ENCODE measurements at places on chromosomes 7 and 10.

- peak; percentile 28 for DNase-seq
Observed at GRCh38 chr10:74923556-74923955, 97.2 kb downstream of the KAT6B start.

DNA sequence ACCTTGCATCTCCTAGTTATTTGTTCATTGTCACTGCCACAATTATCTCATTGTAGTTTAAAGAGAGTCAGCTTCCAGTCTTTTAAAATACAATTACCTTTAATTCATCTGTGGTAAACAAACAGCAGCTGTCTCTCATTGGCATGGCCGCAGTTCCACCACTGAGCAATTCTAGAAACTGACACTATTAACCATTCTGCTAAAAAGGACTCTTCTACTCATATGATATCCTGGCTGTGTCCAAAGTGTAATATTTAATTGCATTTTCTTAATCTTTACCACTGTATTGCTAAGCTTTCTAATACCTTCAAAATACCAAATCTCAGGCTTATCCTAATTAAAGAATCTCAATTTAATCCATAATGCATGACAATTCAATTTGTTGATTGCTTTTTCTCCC, 639.0 kb downstream of the AUTS2 start:
- no peak for DNase-seq

GRCh38 chr10:101145145-101145544, 14.0 kb downstream of the TLX1 start:
- DNase-seq = no peak

GRCh38 chr10:35058686-35059085, 31.5 kb downstream of the CUL2 start:
- DNase-seq = no peak

DNA sequence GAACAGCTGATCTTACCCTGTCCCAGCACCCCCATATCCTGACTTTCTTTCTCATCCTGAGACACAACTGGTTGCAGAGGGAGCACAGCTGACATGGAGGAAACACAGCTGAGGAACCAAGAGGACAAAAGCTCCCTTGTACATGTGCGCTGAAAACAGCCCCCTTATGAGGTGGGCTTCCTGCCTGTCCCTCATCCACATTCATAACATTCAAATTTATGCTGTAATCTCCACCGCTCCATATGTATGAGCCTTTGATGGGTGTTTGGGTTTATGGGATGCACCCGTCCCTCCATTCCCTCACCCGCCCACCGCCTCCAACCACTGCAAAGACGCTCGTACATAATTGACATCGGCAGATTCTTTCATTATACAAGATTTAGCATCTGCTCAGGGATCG, 49.6 kb upstream of the BTRC start:
- no peak for DNase-seq

DNA sequence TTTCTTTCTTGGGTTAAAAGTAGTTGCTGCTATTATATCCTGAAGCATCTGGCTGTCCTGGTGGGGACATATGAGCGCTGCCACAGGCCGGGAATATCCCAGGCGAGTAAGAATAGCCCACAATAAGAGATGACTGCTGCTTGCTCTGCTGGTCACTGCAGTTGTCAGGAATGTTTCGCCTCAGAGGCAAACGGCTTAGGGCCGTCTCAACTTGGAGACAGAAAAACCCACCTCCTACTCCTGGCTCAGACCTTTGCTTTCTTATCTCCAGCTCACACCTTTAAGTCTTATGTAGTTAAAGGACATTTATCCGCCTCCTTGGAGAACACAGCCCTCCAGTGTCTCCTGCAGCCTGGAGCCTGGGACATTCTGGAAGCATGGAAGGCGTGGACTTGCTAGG, at the start of gene GJD4:
Gene GJD4, plus strand, starts transcription at position 151 of the 400 bp plus-strand sequence. Its CDS starts 227 bp downstream, at position 378.
- no peak for DNase-seq

- no peak for DNase-seq
Observed at GRCh38 chr7:26172048-26172447, 20.1 kb downstream of the NFE2L3 start.

DNA sequence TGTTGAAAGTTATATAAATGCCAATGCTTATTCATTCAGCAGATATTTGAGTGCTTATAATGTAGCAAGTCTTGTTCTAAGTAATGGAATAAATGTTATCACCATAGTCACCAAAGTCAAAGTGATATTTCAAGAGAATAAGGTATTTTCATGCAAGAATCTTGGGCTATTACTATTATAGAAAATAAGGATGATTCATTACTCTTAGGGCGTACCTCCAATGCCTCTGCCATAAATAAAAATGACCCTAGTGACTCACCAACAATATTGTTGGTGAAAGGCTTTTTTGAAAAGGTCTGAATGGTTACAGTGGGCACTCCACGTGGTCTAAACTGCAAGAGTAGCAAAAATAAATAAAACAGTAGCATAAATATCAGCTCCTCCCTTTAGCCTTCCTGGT, 68.4 kb downstream of the RALA start:
- DNase-seq = no peak

DNA sequence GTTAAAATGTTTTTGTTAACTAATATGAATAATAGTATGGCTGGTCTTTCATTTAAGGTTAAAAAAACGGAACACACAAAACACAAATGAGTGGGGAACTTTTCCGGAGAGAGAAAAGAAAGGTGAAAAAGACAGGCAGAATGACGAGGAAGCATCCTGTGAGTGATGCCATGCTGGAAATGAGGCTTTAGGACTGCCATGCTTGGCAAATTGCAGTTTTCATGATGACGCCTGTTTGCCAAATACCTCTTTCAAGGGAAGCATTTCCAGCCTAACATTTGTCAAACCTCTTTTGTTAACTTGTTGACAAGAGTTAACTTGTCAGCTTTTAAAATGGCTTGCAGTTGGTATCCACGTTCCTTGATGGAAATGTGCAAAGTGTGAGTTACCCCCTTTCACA, 127.5 kb downstream of the RSU1 start:
- no peak for DNase-seq

DNA sequence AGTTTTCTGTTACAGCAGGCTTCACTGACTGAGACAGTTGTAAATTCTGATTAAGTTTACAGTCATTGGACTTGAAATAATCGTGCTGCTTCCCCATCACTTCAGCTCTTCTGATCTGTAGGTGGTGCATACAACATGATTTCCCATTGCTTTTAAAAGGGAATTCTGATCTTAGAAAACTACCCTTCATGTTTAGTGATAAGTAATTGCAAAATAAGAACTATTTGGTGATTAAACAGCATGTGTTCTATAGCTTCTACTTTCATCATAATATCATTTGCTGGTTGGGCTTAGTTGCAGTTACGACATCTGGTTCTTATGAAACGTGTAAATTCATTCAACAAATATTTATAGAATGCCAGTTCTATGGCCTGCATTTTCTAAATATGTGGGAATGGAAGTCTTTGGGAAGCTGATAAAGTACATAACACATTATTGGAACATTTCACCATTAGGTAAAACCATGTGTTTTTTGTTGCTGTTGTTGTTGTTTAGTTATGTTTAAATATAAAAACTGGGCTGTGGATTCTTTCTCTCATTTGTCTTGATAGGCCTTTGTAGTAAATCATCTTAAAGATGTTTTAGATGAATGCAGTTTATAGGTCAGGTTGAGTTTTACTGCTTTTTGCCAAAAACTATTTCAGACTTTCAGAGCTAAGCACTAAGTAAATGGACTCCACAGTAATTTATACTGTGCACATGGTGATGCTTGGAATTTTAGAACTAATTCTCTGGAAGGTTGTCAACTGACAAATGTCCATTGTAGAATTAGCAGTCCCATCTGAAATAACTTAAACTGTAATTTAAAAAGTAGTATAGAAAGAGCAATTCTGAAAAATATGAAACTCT, 13.1 kb downstream of the GNAI1 start:
- no peak for DNase-seq

- DNase-seq = no peak
Observed at GRCh38 chr10:48759113-48759901, 74.6 kb downstream of the WDFY4 start.

- no peak for DNase-seq
Observed at GRCh38 chr10:18797286-18797685, 138.1 kb downstream of the ARL5B start.

DNA sequence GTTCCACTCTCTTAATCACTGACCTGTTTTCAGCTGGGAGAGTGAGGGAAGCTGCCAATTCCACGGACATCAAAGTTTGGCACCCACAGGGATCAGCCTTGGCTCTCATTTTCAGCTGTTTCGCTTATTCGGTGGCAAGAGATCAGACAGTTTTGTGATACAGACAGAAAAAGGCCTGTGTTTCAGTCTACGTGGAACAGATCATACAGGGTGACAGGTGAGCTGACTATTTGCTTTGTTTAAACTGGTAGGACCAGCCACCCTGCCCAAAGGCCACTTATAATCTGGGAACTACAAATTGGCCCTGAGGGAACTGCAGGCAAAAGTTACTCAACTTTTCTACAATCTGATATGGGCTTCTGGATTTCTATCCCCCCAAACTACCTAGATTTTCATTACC, 128.6 kb downstream of the ZNF467 start:
- no peak for DNase-seq

Measured in immature natural killer cell (primary cell).